T-helper 17 cell (primary cell): ENCODE measurements at places on chromosomes 2 and 18. TPM values are rescaled to one million over a fixed set of nuclear protein-coding genes. Genes with fewer than 3 reads are reported as not detected.
A peak's percentile ranks its signal among the peaks of the same experiment; 100 is the strongest.

RGPD8 gene
- total RNA-seq, result 60.6 TPM

GRCh38 chr2:55158111-55158814, 73.8 kb downstream of the CLHC1 start:
- peaks cover 10% of the 10 kb centered on the region for H3K27me3 ChIP-seq
- peaks cover 17% of the 10 kb centered on the region for H3K4me1 ChIP-seq
- no peak overlapping the region for H3K4me3 ChIP-seq
- no peaks in the 10 kb centered on the region for H3K36me3 ChIP-seq
- H3K27ac ChIP-seq, result no peak overlapping the region

TUBA4B gene
- not detected for total RNA-seq

CRYGD gene
- not detected for total RNA-seq

GRCh38 chr2:207960911-207961310, 64.4 kb downstream of the PLEKHM3 start:
- H3K27me3 ChIP-seq, result no peaks in the 10 kb centered on the region
- H3K27ac ChIP-seq, result peak overlapping the region; percentile 39
- DNase-seq, result no peak

SLC14A1 gene
- total RNA-seq, result 8.0 TPM

DNA sequence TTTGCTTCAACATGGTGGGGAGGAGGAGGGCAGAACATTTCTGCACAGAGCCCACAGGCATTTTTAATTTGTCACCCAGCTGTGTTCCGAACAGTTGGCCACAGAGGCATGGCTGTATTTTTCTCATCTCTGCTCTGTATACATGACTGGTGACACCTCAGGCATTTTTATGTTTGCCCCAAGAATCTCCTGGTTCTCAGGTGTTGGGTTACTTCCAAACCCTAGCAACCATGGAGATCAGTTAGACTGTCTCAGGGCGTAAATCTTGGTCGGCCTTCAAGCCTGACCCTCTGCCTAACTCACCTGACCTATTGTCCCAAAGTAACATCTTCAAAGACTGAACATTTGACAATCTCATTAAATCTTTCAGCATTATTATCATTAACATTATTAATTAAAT, 100.0 kb downstream of the ABCA12 start:
- no peak overlapping the region for H3K4me3 ChIP-seq
- DNase-seq, result no peak
- no peaks in the 10 kb centered on the region for H3K4me1 ChIP-seq
- no peaks in the 10 kb centered on the region for H3K27me3 ChIP-seq
- H3K36me3 ChIP-seq, result no peaks in the 10 kb centered on the region
- no peak overlapping the region for H3K27ac ChIP-seq

DNA sequence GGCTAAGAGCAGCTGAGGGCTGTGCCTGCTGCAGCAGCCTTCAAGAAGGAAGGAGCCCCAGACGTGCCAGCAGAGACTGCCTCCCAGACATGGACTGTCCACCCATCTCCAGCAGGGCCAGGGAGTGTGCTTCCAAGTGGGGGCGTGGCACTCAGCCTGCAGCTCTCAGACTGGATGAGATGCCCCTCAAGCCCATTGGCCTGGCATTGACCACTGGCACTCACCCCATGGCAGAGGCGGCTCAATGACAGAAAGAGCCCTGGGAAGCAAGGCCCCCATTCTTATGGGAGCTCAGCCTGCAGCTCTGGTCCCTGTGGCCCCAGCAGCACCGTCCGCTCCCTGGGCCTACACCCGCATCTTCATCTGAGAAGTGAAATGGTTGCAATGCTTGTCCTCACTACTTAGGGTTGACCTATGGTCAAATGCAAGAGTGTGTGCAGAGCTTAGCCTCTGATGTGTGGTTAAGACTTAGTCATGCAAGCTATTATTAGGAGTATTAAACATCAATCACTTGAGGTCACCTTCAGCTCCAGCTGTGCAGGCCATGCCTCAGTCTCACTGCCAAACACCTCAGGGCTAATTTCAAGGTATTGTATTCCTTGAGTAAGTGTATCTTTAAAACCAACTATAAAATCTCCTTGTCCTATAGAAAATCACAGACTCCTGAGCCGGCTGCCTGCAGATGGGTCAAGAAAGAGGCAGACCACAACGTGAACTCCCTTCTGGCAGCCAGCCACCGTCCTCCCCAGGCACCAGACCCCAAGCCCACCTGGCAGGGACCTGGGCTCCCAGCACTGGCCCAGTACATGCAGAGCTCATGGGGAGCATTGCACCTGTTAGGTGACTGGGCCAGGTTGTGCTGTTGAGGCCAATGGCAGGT, 194.8 kb downstream of the NDUFA10 start:
- no peak overlapping the region for H3K27ac ChIP-seq
- peaks cover 12% of the 10 kb centered on the region for H3K27me3 ChIP-seq
- no peak for DNase-seq
- no peaks in the 10 kb centered on the region for H3K36me3 ChIP-seq
- H3K4me3 ChIP-seq, result no peak overlapping the region

DNA sequence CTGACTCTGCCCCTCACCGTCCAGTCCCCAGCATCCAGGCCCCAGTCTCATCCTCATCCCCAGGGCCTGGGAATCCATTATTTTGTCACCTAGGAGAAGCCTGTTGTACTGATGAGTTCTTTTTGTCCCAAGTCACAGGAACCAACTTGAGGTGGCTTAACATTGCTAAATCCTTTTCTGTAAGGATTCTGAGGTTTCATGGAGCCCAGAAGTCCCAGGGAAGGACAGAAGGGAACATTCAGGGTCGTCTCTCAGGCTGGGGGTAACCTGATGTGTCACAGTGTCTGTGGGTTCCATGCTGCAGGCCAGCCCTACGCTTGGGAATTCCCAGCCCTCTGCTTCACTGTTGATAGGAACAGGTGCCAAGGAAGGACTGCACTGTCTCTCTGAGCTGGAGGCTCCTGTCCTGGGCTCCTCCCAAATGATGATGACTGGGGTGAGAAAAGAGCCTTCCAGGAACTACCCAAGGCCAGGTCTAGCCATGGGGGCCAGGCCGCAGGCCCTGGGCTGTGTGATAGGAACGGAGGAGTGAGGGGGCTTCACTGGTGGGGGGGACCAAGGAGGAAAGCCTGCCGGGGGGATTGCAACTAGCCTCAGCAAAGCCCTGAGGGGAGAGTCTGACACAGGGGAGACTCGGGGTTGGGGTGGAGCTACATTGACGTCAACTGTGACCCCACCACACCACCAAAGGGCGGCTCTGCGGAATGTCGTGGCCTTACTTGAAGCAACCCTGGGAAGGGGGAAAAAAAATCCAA, 145.7 kb downstream of the SMAD7 start:
- no peak overlapping the region for H3K4me3 ChIP-seq
- H3K27ac ChIP-seq, result peak overlapping the region; percentile 86
- DNase-seq, result no peak

- no peaks in the 10 kb centered on the region for H3K4me1 ChIP-seq
- no peak overlapping the region for H3K27ac ChIP-seq
- H3K4me3 ChIP-seq, result no peak overlapping the region
- no peak for DNase-seq
Measured at GRCh38 chr2:38810488-38810887, 32.5 kb downstream of the GEMIN6 start.

DNA sequence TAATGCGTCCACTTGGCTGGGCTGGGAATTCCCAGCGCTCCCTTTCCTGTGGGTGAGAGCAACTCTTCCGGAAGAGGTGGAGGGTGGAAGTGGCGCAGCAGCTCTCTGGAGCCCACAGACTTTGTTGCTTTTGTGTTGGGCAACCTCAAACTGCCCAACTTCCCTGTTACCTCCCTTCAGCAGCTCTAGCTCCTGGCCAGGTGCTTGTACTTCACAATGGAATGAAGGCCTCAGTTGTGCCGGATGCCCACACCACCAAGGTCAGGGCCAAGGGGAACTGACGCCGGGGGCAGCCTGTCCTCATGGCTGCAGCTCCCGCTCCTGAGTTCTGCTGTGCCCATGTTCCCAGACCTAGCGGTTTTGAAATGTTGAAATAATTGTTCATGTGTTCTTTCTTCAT, 322.9 kb downstream of the GALR1 start:
- no peak overlapping the region for H3K27ac ChIP-seq
- no peaks in the 10 kb centered on the region for H3K4me1 ChIP-seq
- H3K36me3 ChIP-seq, result no peaks in the 10 kb centered on the region
- peaks cover 49% of the 10 kb centered on the region for H3K27me3 ChIP-seq

- H3K27me3 ChIP-seq, result no peaks in the 10 kb centered on the region
- no peak for DNase-seq
- H3K36me3 ChIP-seq, result no peaks in the 10 kb centered on the region
- no peak overlapping the region for H3K4me3 ChIP-seq
Measured at GRCh38 chr2:121627525-121628050, 21.7 kb downstream of the CLASP1 start.

- no peaks in the 10 kb centered on the region for H3K4me1 ChIP-seq
- no peak overlapping the region for H3K27ac ChIP-seq
- peaks cover 19% of the 10 kb centered on the region for H3K27me3 ChIP-seq
- H3K36me3 ChIP-seq, result no peaks in the 10 kb centered on the region
- DNase-seq, result no peak
- no peak overlapping the region for H3K4me3 ChIP-seq
Measured at GRCh38 chr2:19656011-19656410, 245.8 kb downstream of the TTC32 start.

DNA sequence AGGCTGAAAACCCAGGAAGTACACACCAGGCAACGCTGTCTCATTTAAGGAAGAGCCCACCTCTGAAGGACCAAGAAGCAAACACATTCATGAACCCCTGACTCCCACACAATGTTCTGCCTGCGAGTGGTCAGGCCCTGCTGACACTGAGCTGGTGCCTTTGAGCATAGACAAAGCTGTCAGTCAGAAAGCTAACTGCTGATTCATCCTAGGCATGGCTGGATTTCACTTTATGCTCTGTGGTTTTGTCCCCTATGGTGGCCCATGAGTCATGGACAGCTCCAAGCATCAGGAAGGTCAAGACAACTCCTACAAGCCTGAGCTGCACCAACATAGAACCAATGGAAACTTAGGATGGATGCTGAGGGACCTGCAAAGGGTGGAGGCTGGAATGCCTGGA, 78.9 kb downstream of the UXS1 start:
- H3K36me3 ChIP-seq, result peaks cover 8% of the 10 kb centered on the region
- DNase-seq, result no peak
- H3K27me3 ChIP-seq, result no peaks in the 10 kb centered on the region

DNA sequence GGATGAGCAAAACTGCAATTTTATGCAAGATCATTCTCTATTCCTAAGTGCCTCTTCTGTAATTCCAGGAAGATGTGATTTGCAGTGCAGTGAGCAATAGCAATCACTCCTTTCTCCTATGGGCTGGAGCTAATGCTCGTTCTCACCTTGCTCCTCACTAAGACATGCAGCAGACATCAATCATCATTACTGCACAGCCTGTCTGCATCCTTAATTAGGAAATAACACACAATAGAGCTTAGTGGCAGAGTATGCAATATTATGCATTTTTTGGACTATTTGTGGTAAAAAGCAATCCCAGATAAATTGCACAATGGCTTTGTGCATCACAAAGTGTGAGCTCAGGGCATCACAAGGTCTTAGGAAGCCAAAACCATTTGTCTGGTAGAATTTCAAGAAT, 32.6 kb upstream of the RAPH1 start:
- H3K36me3 ChIP-seq, result no peaks in the 10 kb centered on the region
- DNase-seq, result no peak
- H3K27me3 ChIP-seq, result no peaks in the 10 kb centered on the region
- H3K27ac ChIP-seq, result no peak overlapping the region

KLHL30 gene
- not detected for total RNA-seq

GRCh38 chr2:127162261-127163089, 55.5 kb upstream of the BIN1 start:
- peaks cover 44% of the 10 kb centered on the region for H3K27me3 ChIP-seq
- H3K36me3 ChIP-seq, result peaks cover 2% of the 10 kb centered on the region
- no peak overlapping the region for H3K27ac ChIP-seq
- H3K4me3 ChIP-seq, result no peak overlapping the region
- peaks cover 2% of the 10 kb centered on the region for H3K4me1 ChIP-seq
- no peak for DNase-seq

ELOA2 gene
- not detected for total RNA-seq

G6PC2 gene
- not detected for total RNA-seq

MC2R gene
- not detected for total RNA-seq

CSRNP3 gene
- not detected for total RNA-seq

SLC35F6 gene
- 14.9 TPM for total RNA-seq

NEB gene
- total RNA-seq, result 1.7 TPM

GRCh38 chr2:168758970-168759820, 43.2 kb upstream of the NOSTRIN start:
- no peak for DNase-seq
- H3K4me1 ChIP-seq, result peaks cover 35% of the 10 kb centered on the region
- H3K27me3 ChIP-seq, result no peaks in the 10 kb centered on the region
- H3K27ac ChIP-seq, result peak overlapping the region; percentile 66
- H3K36me3 ChIP-seq, result no peaks in the 10 kb centered on the region
- no peak overlapping the region for H3K4me3 ChIP-seq

DNA sequence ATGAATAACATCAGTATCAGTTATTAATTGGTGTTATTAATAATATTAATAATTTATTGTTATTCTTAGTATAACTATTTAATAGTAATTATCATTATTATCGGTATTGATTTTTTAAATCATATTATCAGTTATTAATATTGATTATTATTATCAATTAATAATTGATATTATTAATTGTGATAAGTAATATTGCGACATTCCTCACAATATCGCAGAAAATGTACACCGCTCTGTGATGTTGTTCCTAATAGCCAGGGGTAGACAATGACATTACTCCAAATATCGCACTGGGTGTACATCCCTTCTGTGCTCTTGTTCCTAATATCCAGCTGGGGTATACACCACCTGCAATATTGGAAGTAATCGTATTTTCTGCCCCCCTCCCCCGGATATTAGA, 23.3 kb upstream of the NAGK start:
- no peak for DNase-seq
- H3K27me3 ChIP-seq, result peaks cover 16% of the 10 kb centered on the region
- H3K4me3 ChIP-seq, result no peak overlapping the region
- no peaks in the 10 kb centered on the region for H3K36me3 ChIP-seq
- H3K4me1 ChIP-seq, result no peaks in the 10 kb centered on the region

DNA sequence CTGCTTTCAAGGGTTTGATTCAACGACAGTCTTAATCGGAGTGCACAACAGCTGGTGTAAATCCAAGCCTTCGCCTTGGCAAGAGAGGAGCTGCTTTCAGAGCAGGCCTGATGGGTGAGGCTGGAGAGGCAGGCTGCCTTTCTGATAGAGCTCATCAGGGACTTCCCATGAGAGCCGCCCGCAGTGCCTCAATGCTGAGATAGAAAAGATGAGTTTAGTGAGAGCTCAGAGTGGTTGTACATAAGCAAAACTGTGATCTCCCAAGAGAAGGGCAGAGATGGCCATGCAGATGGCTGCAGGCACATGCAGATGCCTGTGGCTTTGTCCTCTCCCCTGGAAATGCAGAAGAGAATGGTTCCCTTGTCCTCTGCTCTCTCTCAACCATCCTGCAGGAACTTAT, 122.1 kb downstream of the ARL4C start:
- DNase-seq, result no peak
- peaks cover 30% of the 10 kb centered on the region for H3K4me1 ChIP-seq
- H3K36me3 ChIP-seq, result no peaks in the 10 kb centered on the region
- peak overlapping the region; percentile 51 for H3K27ac ChIP-seq
- H3K4me3 ChIP-seq, result no peak overlapping the region
- no peaks in the 10 kb centered on the region for H3K27me3 ChIP-seq

AAMP gene
- 46.8 TPM for total RNA-seq

DNA sequence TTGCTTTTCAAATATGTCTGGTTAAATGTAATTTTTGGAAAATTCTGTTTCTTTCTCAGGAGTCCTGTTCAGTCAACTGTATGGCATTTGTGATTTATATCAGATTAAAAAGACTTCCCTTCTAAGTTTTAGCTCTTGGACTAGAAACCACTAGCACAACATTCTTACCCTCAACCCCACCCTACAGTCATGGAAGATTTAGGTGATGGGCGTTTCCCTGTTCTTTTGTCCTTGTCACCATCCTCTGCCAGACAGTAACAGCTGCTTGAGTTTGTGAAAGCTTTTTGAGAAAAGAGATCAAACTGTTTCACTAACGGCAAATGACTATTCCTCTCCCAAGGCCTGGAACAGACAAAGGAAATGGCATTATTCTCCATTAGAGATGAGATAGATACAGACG, 31.8 kb downstream of the SERPINB5 start:
- peaks cover 4% of the 10 kb centered on the region for H3K4me1 ChIP-seq
- peaks cover 84% of the 10 kb centered on the region for H3K27me3 ChIP-seq
- DNase-seq, result no peak
- no peak overlapping the region for H3K4me3 ChIP-seq
